Activated CD4-positive, alpha-beta T cell treated with anti-CD3 and anti-CD28 coated beads, Interleukin-2, amount 50 U/mL, for 4 hours (primary cell): ENCODE measurements at places on chromosomes 4 and X.

DNA sequence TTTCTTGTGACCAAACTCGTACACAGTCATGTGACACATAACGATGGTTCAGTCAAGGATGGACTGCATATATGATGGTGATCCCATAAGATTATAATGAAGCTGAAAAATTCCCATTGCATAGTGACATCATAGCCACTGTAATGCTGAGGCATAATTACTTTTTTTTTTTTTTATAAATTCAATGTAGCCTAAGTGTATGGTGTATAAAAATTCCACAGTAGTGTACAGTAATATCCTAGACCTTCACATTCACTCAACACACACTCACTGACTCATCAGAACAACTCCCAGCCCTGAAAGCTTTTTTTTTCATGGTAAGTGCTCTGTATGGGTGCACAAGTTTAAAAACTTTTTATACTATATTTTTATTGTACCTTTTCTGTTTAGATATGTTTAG is 105.0 kb downstream of the AREG start:
- DNase-seq: no peak

- no peak for DNase-seq
Observed at GRCh38 chr4:184550476-184550875, 76.1 kb upstream of the IRF2 start.

DNA sequence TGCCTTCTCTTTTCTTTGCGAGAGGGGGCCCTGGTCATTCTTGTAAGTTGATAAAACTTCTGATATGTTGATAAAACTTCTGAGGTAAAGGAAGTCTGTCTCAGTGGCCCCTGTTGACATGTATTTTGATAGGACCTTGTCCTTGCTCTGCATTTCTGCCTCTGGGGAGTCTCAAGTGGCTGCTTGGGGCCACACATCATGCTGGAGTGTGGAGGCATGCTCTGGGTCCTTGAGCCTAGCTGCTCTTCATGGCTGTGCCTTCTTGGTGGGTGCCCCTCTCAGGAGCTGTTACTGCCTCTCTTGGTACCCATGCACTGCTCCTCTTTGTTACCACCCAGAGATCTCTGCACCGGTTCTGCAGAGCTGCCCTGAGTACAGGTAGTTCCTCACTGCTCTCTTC is 14.2 kb downstream of the NSD2 start:
- no peak for DNase-seq

GRCh38 chr4:147987252-147987651 is 255.4 kb downstream of the ARHGAP10 start:
- no peak for DNase-seq

DNA sequence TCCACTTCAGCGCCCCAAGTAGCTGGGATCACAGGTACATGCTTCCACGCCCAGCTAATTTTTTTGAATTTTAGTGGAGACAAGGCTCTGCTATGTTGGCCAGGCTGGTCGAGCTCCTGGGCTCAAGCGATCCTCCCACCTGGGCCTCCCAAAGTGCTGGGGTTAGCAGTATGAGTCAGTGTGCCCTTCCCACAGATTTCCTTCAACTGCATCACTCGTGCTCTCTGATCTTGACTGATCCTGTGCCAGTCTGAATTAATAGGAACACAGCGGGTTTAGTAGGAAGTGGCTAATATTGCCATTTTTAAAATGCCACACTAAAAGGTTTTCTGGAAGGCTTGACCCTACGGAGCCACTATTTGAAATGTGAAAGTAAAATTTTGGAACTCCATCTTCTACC is 4.3 kb upstream of the SHROOM2 start:
- DNase-seq: no peak

DNA sequence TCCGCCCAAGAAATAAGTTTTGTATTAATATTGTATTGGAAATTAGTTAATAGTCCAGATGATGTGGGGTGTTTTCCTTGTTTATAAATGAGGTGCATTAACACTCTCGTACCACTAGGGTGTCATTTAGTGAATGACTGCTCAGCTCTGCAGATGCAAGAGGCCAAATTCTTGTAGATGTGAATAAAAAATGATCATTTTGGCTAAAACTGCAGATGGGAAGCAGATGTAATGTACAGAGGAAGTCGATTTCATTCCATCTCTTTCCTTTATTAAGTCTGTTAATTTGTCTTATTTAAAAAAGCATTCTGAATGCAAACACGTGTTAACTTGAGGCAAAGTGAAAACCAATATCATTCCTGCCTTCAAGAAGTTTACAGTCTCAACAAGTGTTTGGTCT is 108.1 kb downstream of the DHX15 start:
- DNase-seq: no peak

GRCh38 chrX:108018656-108019381 is 26.0 kb upstream of the VSIG1 start:
- no peak for DNase-seq

DNA sequence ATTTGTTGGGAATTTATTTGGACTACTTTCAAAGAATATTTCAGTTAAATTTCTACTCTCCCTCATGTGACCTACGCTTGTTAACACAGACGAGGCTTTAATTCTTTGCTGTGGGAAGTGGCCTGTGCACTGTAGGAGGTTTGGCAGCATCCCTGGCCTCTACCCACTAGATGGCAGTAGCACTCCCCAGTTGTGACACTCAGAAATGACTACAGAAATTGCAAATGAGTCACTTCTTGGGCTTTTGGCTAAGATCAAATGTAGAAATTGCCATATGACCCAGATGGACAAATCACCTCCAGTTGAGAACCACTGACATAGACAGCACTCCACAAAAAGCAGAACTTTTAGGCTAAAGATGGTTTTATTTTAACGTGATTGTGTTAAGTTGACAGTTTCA is 22.1 kb downstream of the PIR start:
- peak; percentile 34 for DNase-seq

- DNase-seq: no peak
Observed at GRCh38 chr4:105067946-105068345, 78.7 kb upstream of the TET2 start.

- no peak for DNase-seq
Observed at GRCh38 chrX:16586377-16587112, 63.4 kb upstream of the S100G start.

DNA sequence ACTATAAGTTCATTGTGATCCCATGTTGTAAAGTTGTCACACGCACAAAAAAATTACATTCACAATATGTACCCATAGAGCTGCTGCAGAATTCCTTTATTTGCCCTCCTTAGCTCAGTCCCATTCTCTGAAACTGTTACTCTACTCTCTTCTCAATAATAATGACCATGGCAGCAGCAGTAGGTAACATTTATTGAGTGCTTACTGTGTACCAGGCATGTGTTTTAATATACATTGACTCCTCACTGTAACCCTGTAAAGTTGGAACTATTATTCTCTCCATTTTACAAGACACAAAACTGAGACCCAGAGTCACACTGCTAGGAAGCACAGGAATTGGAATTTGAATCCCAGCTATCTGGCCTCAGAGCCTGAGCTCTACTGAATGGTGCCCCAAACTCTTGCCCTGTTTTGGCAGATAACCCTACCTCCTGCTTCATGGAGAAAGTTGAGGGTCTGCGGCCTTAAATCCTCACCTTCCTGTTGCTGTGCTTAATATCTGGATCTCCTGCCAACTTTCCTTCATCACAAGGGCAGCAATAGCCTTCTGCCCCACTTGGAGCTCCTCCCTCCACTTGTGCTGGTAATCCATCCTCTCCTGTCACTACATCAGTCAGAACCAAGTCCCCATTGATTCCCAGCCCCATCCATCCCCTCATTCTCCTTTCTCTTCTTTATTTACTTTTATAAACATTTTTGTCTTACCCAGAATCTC is 20.8 kb downstream of the GK start:
- DNase-seq: no peak

GRCh38 chrX:120090208-120090607 is 12.7 kb upstream of the RHOXF2B start:
- DNase-seq: no peak

DNA sequence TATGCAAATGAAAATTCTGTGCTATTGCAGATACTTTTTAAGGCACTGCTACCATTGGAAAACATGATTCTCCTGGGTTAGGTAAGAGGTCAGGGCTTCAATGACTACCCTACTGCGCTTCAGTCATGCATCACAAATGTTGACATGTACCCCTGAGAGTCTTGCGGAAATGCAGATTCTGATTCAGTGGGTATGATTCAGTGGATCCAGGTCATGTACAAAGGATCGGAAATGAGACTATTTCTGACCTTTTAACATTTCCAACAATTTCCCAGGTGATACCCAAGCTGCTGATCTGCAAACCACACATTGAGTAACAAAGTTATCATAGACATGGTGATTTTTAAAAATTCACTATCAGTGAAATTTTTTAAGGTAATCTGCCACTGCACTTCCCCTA is 62.6 kb downstream of the DDX53 start:
- no peak for DNase-seq

- DNase-seq: no peak
Observed at GRCh38 chr4:101696276-101697010, 94.1 kb upstream of the BANK1 start.

GRCh38 chr4:171639540-171639939 is 173.7 kb upstream of the GALNTL6 start:
- DNase-seq: no peak

DNA sequence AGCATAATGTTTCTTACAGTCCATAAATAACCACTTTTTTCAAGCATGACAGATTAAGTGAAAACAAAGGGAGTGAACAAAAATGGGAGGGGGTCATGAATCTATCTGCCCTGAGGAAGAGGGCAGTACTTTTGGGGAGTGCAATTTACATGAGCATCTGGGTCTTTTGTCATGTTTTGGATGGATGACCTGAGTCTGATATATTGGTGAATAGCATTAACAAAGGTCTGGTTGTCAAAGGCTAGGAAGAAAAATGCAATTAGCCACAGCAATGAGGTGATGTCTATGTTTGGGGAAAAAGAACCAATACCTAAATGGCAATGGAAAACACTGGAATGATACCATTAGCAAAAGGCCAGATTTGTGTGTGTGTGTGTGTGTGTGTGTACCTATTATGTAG is 15.1 kb upstream of the MAD2L1 start:
- no peak for DNase-seq

DNA sequence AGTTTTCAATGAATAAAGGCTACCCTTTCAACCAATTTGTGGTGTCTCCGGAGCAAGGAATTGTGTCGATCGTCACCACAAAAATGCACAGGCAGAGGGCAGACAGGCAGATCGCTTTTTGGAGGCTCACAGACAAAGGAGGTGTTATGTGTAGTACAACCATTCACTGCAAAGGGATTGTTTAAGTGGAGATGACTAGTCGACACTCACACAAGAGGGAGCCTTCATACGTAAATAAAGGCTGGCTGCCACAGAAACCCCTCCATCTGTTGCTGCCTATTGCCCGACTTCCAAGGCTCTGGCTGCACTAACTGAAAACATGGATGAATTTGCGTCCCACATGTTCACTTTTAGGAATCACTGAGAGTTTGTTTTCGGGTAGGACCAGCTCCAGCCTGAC is 281.1 kb downstream of the NKX6-1 start:
- no peak for DNase-seq

DNA sequence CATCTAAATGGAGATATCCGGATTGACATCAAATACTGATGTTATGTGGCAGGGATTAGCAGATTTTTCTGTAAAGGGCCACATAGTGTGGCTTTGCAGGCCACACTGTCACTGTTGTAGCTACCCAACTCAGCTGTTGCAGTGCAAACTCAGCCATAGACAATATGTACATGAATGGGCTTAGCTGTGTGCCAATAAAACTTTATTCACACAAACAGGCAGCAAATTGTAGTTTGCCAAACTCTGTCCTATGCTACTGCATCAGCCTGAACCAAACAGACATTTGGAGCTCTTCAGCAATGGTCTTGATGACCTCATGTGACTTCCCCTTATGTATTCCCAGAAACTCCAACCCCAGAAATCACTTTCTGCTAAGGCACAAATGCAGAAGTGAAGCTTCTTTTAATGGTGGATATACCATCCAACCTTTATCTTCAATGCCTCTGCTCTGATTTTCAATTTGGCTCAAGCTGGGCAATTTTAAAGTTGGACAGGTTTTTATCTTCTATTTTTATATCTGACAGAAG is 18.4 kb upstream of the TRPC5OS start:
- no peak for DNase-seq

- DNase-seq: no peak
Observed at GRCh38 chrX:108000751-108001150, 18.6 kb upstream of the TEX13B start.

DNA sequence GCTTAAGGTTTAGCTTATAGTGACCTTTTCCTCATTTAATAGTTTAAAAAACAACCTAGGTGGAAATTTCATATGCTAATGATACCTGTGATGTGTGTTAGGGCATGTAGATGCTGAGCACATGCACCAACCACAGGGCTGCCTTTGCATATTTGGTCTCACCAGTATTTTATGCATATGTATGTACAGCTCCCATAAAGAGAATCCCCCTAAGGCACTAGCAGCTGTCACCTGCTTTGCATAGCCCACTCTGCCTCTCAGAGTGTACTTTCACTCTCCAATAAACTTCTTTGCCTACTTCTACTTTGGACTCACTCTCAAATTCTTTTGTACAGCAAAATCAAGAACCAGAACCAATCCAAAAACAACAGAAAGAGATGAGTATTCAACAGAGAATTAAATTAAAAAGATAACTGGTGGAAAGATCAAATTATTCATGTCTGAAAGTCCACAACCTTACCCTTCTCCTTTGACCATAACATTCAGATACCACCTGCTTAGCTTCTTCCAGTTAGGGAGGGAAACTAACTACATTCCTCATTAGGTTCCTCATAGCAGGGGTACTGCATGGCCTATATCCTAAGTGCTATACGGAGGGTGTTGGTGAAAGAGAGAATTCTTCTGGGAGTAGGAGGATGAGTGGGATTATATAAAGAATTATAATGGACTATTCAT is 250.5 kb downstream of the STPG2 start:
- no peak for DNase-seq

- DNase-seq: no peak
Observed at GRCh38 chrX:48560681-48561080, 13.6 kb upstream of the RBM3 start.

DNA sequence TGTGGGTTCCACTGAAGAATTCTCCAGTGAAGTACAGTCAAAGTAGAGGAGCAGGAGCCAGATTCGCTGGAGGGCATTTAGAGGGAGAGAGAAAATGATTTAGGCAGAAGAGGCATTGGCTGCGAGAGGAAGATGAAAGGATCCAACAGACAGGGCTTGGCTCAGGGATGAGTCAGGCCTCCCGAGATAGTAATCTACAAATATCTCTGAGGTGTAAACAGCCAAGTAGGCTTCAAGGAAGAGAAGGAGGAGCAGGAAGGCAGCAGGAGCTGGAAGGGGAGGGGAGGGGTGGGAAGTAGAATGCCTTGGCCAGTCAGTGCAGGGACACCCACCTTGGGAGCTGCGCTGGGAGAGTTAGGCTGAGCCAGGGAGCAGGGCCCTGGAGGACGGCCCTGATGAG is 55.5 kb downstream of the PJA1 start:
- no peak for DNase-seq
